ENCODE measurements at places on chromosomes 12 and 14. TPM values are rescaled to one million over a fixed set of nuclear protein-coding genes. Genes with fewer than 3 reads are reported as not detected.

The FKBP11 gene
- total RNA-seq: 28.6 TPM

The P2RX2 gene
- total RNA-seq: not detected

- H3K27ac ChIP-seq: no peak overlapping the region
- no peak overlapping the region for H3K4me3 ChIP-seq
- no peaks in the 10 kb centered on the region for H3K4me1 ChIP-seq
- no peaks in the 10 kb centered on the region for H3K36me3 ChIP-seq
These were observed 179.9 kb upstream of the PELI2 start for GRCh38 chr14:55938249-55938791.

- no peak overlapping the region for H3K4me3 ChIP-seq
- no peaks in the 10 kb centered on the region for H3K27me3 ChIP-seq
- DNase-seq: no peak
- no peak overlapping the region for H3K27ac ChIP-seq
These were observed 68.1 kb downstream of the TTC6 start for GRCh38 chr14:37663498-37663897.

The BDKRB2 gene
- 0.25 TPM for total RNA-seq

DNA sequence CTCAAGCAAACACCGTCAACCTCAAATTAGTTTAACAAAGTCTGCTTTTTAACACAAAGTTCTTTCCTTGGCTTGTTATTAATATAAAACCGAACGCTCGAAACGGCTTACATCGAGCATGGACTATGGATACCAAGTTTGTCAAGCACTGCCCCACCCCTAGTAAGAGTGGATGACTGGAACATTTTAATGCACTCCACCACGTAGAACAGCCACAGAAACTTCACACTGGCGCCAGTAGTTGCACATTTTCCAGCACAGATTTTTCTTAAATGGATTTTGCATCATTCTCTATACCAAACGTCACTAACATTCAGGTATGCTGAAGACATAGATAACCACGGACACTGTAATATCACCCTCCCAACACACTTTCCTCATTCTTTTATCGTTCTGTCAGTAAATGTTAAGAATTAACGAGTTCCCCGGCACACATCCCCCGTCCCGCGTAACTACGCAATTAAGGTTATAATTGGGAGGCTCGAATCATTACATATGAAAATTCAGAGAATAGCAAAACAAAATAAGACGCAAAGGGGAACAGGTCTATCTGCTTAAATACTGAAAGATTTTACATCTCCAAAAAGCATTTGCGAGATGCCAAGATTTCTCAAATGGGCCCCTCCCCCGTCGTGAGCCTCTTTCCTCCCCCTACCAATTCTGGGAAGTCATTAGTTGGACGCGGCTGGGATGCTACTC is 990 bp downstream of the FERMT2 start:
- H3K4me3 ChIP-seq: peak overlapping the region; percentile 93
- no peaks in the 10 kb centered on the region for H3K36me3 ChIP-seq
- no peaks in the 10 kb centered on the region for H3K27me3 ChIP-seq

The GPRC5D gene
- total RNA-seq: not detected

- H3K4me1 ChIP-seq: no peaks in the 10 kb centered on the region
- no peaks in the 10 kb centered on the region for H3K27me3 ChIP-seq
- DNase-seq: no peak
These were observed 380.5 kb upstream of the GARIN6 start for GRCh38 chr12:99267038-99267437.

The WIF1 gene
- not detected for total RNA-seq

- DNase-seq: peak; percentile 80
- no peaks in the 10 kb centered on the region for H3K36me3 ChIP-seq
- no peaks in the 10 kb centered on the region for H3K27me3 ChIP-seq
- peaks cover 6% of the 10 kb centered on the region for H3K4me1 ChIP-seq
- no peak overlapping the region for H3K27ac ChIP-seq
These were observed 3.9 kb upstream of the LRP1 start for GRCh38 chr12:57124261-57124877.

DNA sequence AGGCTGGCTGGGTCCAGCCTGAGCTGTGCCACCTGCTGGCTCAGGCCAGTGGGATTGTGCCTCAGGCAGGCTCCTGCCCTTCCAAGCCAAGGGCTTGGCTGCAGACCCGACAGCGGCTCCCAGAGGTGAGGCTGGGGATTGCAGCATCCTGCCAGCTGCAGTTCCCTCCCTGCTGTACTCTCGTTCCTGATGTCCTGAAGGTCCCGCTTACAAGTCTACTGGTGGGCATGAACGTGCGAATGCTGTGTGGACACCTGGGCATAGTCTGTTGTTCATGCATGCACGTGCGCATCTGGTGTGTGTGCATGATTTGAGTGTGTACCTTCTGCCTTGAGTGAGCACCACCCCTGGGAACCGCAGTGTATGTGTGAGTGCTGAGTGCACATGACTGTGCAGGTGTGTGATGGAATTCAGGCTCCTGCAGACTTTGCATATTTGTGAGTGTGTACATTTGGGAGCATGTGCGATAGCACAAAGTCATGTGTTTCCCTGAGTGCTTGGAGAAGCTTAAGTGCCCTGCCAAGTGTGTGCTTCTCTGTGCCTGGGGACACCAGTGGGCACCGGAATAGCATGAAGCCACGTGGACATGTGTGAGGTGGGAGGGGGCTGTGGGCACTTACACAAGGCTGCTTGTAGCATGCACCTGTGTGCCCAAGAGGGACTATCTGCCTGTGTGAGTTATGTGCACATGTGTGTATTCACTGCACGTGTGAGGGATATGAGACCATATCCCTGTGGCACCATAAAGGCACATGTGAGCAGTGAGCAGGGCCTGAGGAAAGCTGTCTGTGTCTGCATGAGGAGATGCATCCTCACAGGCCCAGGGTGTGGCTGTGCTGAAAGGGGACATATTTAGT is 19.3 kb upstream of the KRT7 start:
- peak; percentile 73 for DNase-seq
- no peaks in the 10 kb centered on the region for H3K27me3 ChIP-seq
- no peak overlapping the region for H3K4me3 ChIP-seq

The ADSS1 gene
- total RNA-seq: 1.8 TPM

The MSI1 gene
- 1.2 TPM for total RNA-seq

GRCh38 chr12:10098791-10099190 is at the start of gene CLEC1A:
CLEC1A (minus strand) TSS chr12:10098985; CDS start chr12:10098922, 63 bp downstream.
- H3K36me3 ChIP-seq: no peaks in the 10 kb centered on the region
- no peak within 1 kb of the TSS for H3K4me3 ChIP-seq
- H3K27me3 ChIP-seq: no peaks in the 10 kb centered on the region
- no peak for DNase-seq
- H3K27ac ChIP-seq: peak within 1 kb of the TSS; percentile 20

- H3K4me3 ChIP-seq: no peak overlapping the region
- no peak overlapping the region for H3K27ac ChIP-seq
- H3K4me1 ChIP-seq: peaks cover 11% of the 10 kb centered on the region
- no peak for DNase-seq
These were observed 44.2 kb upstream of the FOS start for GRCh38 chr14:75234173-75235115.

GRCh38 chr12:12191008-12191407 is 75.8 kb downstream of the LRP6 start:
- no peak for DNase-seq
- H3K27me3 ChIP-seq: no peaks in the 10 kb centered on the region
- no peak overlapping the region for H3K27ac ChIP-seq
- H3K4me3 ChIP-seq: no peak overlapping the region
- no peaks in the 10 kb centered on the region for H3K4me1 ChIP-seq

The ZNF891 gene
- total RNA-seq: 0.61 TPM

DNA sequence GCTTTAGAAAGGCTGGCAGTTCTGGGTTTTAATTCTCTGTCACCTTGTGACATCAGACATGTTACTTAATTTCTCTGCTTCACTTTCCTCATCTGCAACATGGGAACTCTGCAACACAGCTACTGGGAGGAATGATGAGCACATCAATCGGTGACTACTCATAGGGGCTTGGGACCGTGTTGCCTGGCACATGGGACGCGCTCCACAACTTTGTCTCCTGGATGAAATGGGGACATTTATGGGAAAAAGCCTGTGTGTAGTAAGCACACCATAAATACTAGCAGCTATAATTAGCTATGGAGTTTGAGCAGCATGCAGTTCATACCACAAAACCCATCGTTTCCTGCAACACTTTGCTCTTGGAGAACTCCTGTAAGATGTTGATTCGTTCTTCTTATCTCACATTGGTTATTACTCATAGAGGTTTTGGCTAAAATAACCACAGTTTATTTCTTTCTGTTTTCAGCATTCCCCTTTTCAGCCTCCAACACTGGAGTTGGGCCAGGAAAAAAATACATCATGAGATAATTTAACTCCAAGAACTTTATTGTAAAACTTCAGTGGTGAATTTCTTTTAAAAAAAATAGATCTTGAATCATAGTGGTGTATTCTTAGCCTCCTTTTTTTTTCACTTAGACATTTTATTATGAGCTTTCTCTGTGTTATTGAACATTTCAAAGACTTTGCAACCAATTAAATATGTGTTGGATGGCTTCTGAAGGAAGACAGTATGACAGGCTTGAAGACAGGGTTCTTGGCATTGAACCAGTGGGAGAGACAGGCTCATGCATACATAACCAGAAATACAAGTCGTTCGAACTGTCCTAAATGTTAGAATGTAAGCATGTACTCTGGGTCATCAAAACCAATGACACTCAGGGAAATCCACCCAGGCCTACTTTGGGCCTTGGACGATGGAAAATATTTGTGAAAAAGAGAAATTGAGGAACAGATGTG is 72.7 kb downstream of the RIN3 start:
- H3K4me3 ChIP-seq: no peak overlapping the region
- H3K27ac ChIP-seq: peak overlapping the region; percentile 58
- no peaks in the 10 kb centered on the region for H3K4me1 ChIP-seq
- no peak for DNase-seq

DNA sequence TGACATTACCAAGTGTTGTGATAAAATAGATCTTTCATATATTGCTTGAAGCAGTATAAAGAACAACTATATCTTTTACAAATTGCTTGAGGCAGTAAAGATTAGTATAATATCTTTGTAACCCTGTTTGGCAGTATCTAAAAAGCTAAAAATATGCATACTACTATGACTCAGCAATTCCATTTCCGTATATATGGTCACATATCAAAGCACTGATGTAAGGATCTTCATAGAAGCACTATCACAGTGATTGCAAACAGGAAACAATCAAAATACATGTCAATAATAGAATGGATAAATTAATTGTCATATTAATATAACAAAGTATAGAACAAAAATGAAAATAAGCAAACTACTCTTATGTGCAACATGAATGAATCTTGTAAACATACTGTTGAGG is 158.4 kb upstream of the IGF1 start:
- no peaks in the 10 kb centered on the region for H3K36me3 ChIP-seq
- H3K27me3 ChIP-seq: no peaks in the 10 kb centered on the region
- no peak overlapping the region for H3K27ac ChIP-seq
- H3K4me3 ChIP-seq: no peak overlapping the region
- DNase-seq: no peak
- H3K4me1 ChIP-seq: peaks cover 1% of the 10 kb centered on the region

DNA sequence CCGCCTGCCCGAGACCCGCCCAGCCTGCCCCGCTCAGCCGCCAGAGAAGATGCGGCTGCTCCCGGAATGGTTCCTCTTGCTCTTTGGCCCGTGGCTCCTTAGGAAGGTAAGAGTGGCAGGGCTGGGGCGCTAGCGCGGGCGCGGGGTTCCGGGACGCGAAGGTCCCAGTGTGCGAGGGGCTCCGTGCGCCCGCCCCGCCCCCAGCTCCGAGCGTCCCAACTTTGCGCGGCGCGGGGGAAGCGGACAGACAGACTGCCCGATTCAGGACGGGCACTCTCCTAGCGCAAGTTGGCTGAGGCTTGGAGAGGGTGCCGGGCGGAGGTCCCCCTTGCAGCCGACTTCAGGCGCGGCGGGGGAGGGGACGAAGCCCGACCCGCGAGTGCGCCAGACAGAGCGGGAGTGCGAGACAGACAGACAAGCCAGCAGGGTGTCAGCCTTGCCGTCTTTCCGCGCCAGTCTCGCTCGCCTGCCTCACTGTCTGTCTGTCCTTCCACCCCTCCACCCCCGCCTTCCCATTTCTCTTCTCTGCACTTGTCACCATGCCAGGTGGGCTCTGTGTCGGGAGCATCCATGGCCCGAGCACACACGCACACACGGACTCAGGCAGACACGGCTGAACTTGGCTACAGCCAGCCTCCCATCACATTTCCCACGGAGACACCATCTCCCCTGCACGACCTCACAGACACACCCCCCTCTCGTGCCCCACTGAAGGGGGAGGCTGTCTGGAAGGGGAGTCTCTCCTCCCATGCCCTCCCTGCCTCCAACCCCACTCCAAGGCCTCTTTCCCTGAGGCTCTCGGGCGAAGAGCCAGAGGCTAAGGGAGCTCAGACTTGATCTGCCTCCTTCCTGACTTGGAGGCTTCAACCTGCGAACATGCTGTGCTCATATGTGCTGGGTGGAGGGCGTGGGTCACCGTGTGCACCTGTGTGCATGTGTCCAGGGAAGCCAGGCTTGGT is 606 bp downstream of the NXPH4 start:
- H3K36me3 ChIP-seq: no peaks in the 10 kb centered on the region
- H3K4me3 ChIP-seq: no peak overlapping the region
- H3K4me1 ChIP-seq: peaks cover 4% of the 10 kb centered on the region
- H3K27ac ChIP-seq: no peak overlapping the region
- no peaks in the 10 kb centered on the region for H3K27me3 ChIP-seq

The KIF5A gene
- not detected for total RNA-seq

DNA sequence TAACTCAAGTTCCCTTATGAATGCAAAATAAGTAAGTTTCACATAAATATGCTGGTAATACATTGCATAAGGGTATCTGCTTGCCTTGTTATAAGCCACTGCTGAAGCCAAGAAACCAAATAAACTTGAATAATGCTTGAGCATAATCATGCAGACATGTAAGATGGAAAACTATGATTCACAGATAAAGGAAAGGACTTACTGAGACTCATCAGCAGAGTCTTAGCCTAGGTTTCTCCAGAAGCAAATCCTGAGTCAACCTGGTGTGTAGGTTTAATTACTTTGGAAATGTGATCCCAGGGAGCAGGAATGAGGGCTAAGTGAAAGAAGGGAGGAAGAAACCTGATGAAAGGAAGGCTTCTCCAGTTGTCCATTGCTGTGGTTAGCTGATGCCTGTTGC is 107.7 kb upstream of the BTG1 start:
- H3K36me3 ChIP-seq: no peaks in the 10 kb centered on the region
- H3K4me3 ChIP-seq: no peak overlapping the region
- H3K4me1 ChIP-seq: no peaks in the 10 kb centered on the region
- no peak for DNase-seq

The BHLHE41 gene
- total RNA-seq: 0.17 TPM

The BMAL2 gene
- 4.4 TPM for total RNA-seq

DNA sequence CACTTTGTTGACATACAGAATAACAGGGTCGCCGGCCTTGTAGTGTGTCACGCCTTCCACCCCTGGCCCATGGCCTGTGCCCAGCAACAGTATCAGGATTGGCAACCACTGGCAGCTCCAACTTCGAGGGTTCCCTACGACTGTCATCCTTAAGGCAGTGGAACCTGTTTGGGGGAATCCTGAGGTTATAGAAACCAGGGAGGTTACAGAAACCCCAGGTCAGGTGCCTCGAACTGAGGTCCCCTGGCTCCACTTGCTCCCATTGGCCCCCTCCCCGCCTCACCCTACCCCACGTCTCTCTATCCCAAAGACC is 412 bp downstream of the TM9SF1 start:
- no peak for DNase-seq
- peaks cover 18% of the 10 kb centered on the region for H3K4me1 ChIP-seq
- H3K36me3 ChIP-seq: peaks cover 10% of the 10 kb centered on the region
- H3K4me3 ChIP-seq: peak overlapping the region; percentile 93
- peak overlapping the region; percentile 99 for H3K27ac ChIP-seq
- no peaks in the 10 kb centered on the region for H3K27me3 ChIP-seq

GRCh38 chr14:103743691-103744090 is 28.1 kb downstream of the ZFYVE21 start:
- H3K27ac ChIP-seq: no peak overlapping the region
- peaks cover 9% of the 10 kb centered on the region for H3K36me3 ChIP-seq
- no peak for DNase-seq
- no peaks in the 10 kb centered on the region for H3K27me3 ChIP-seq

Data from liver (tissue), 10 donors.